ENCODE measurements at places on chromosomes 6 and 20. TPM values are rescaled to one million over a fixed set of nuclear protein-coding genes. Genes with fewer than 3 reads are reported as not detected.

Gene SLC32A1
- total RNA-seq: not detected

Gene SLC4A11
- 0.50 TPM for total RNA-seq

Gene NFS1
- 33.2 TPM for total RNA-seq

GRCh38 chr6:17935188-17936149 lies 52.0 kb downstream of the KIF13A start:
- H3K4me1 ChIP-seq: no peaks in the 10 kb centered on the region
- H3K27me3 ChIP-seq: peaks cover 36% of the 10 kb centered on the region
- no peak for DNase-seq
- no peak overlapping the region for H3K4me3 ChIP-seq
- H3K27ac ChIP-seq: no peak overlapping the region

DNA sequence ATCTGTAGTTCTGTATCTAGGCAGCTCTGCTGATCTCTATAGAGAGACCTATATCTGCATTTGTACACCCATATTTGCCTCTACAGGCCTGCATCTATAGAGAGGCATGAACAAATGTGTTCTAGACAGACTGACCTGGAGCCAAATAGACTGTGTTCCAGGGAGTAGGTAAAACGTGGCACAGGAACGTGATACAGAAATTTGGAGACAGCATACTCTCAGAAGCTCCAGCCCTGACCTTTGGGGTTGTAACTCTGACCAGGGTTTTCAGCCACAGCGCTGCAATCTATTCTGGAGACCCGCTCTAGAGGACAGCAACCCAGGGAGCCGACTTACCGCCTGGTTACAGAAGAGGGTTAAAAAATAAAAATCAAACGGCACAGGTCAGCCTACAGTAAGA lies 983 bp downstream of the RBBP9 start:
- no peak for DNase-seq
- peaks cover 10% of the 10 kb centered on the region for H3K36me3 ChIP-seq
- H3K4me3 ChIP-seq: peak overlapping the region; percentile 88

GRCh38 chr6:102686461-102686860 lies 1293.0 kb downstream of the GRIK2 start:
- no peaks in the 10 kb centered on the region for H3K36me3 ChIP-seq
- no peaks in the 10 kb centered on the region for H3K4me1 ChIP-seq
- H3K27ac ChIP-seq: no peak overlapping the region
- DNase-seq: no peak
- H3K27me3 ChIP-seq: no peaks in the 10 kb centered on the region

- no peak overlapping the region for H3K4me3 ChIP-seq
- H3K4me1 ChIP-seq: no peaks in the 10 kb centered on the region
- no peaks in the 10 kb centered on the region for H3K36me3 ChIP-seq
- no peaks in the 10 kb centered on the region for H3K27me3 ChIP-seq
Observed at GRCh38 chr6:120736740-120737139, 597.5 kb downstream of the TBC1D32 start.

Data from activated CD4-positive, alpha-beta T cell treated with anti-CD3 and anti-CD28 coated beads, Interleukin-2, amount 10 ng/mL, durations not matched to agents 7 days and 5 days (primary cell).